Activated T-helper 9 cell treated with anti-CD3 and anti-CD28 coated beads, Interleukin-2, amount 50 U/mL, for 16 hours (primary cell): ENCODE measurements at places on chromosomes 16 and 17.

GRCh38 chr17:62219221-62219899 lies 154.3 kb upstream of the MED13 start:
- DNase-seq = no peak

GRCh38 chr16:1153480-1154160 lies 714 bp downstream of the CACNA1H start:
- no peak for DNase-seq

DNA sequence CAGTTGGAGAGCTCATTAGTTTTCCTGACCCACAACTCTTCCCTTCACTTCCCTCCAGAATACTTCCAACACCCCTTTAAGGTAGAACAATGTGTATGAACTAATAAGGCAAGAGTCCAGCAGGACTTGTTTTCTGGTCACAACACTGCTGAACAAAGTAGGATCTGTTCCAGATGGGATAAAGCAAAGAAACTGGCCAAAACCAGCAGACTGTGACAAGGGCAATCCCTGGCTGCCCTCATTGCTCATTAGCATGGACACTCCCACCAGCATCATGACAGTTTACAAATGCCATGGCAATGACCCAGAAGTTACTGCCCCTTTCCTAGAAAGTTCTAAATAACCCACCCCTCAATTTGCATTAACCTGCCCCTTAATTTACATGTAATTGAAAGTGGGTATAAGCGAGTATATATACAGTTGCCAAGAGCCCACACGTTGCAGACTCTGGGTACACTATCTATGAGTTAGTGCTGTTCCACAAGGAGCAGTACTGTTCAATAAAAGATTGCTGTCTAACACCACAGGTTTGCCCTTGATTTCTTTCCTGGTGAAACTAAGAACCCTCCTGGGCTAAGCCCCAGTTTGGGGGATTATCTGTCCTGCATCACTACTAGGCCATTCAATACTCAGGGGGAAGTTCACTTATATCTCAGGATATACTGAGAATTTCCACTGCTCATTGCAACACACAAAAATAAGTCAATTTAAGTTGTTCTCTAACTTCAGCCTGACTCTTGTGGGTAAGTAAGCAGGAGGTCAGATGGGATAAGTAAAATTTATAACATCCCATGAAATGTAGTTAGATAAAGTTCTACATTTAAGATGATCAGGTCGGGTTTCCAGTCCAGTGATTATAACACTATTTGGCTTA lies 82.3 kb downstream of the SSH2 start:
- DNase-seq = no peak

DNA sequence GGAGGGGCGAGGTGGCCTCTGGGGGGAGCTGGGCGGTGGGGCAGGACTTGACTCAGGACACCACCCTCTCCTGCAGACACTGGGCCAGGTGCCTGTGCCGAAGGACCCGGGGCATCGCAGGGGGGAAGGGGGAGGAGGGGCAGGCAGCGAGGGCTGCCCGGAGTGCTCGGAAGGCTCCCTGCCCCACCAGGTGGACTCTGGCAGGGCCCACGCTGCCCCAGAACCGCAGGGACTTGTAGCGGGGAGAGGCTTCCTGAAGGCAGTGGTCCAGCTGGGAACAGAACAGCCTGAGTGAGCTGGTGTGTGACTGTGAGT lies 4.4 kb upstream of the HCRT start:
- DNase-seq = no peak

GRCh38 chr17:61423967-61424649 lies 24.5 kb downstream of the TBX2 start:
- no peak for DNase-seq

GRCh38 chr17:35947156-35947585 lies 3.7 kb upstream of the LYZL6 start:
- DNase-seq = peak; percentile 15

DNA sequence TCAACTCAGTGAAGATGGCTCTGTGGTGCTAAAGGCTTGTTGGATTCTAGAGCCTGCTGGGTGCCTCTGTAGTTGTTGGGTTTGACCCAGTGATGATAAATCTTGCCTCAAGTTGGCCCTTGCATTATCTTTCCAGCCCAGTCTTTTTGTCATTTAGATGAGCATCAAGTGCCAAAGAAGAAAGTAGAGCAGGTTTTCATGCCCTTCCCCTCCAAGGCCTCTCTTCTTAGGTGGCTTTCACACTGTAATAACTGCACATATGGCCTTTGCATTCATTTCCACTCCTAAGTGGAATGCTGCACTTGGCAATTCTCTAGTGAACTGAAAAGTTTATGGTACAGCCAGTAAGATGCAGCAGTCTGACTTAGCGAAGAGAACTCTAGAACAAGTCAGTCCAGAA lies 165.1 kb downstream of the PHKB start:
- DNase-seq = no peak

GRCh38 chr17:62140836-62141235 lies 75.8 kb upstream of the MED13 start:
- no peak for DNase-seq

DNA sequence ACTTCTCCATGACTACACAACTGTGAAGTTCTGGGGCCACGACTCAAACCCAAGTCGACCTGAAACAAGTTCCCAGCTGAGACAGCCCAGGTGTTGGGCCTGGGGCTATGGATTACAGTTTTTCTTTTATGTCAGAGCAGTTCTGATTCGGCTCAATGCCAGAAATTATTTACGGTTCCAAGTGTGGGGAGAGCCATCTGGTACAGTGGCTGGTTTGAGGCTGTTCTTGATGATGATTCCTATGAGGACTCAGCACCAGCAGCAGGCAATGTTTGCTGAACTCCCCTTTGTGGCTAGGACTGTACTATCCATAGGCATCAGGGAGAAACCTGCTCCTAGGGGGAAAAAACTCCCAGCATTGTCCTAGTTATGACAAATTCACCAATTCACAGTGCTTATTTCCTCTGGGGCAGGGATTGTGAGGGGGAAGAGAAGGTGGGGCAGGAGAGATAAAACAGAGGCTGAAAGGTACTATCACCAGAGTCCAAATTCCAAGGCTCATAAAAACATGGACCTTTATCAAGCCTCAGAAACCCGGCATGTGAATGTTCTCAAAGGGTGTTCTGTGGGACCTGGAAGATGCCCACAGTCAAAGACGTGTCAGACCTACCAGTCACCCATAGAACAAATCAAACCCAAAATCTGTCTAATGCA lies 18.2 kb upstream of the CMTM4 start:
- DNase-seq = no peak

- no peak for DNase-seq
These were observed 33.8 kb upstream of the RBFOX3 start for GRCh38 chr17:79644617-79645016.

DNA sequence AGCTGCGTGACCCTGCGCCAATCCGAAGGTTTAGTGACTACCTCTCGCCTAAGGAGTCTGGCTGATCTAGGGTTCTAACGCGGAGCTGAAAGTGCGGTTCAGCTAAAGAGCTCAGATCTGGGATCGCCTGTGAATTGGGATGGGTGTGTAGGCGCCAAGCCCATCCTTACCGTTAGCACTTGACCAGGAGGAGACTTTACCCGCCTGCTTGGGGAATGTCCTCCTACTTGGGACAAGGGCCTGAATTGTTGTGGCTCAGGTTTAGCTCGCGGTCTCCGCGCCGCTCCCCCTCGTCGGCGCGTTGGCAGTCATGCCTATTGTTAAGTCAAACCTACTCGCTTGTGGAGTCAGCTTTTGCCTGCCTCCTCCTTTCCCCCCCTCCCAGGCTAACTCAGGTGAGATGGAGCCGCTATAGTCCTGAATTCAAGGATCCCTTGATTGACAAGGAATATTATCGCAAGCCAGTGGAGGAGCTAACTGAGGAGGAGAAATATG lies 480 bp downstream of the MRPS7 start:
- DNase-seq = no peak

- DNase-seq = no peak
These were observed 18.0 kb downstream of the C17orf75 start for GRCh38 chr17:32323811-32324491.

DNA sequence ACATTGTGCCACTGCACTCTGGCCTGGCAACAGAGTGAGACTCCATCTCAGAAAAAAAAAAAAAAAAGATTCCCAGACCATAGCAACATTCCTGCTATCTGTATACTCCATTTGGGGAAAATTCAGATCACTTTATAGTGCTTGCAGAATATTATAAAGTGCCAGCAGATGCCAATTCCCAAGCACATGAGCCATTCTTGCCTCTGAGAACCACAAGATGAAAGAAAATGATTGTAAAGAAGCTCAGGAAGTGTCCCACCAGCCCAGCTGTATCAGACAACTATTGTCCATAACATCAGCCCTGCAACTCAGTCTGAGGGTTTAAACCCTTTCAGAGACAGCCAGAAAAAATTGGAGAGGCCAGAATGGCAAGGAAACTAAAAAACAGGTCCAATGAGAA lies 69.0 kb downstream of the HS3ST2 start:
- no peak for DNase-seq

DNA sequence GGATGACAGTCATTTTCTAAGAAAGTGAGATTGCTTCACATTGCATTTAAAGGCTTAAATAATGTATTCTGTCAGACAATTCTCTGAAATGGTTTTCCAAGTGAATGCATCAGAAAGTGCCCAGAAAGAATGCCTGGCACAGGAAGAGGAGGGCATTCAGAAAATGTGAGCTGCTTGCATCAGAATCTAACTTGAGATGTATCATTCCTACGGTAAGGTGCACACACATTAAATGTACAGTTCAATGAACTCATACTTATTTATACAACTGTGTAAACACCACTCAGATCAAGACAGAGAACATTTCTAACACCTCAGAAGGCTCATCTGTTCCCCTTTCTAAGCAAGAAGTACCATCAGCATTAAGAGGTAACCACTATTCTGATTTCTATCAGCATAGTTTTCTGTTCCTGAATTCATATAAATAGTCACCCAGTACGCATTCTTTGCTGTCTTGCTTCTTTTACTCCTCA lies 638.0 kb downstream of the MAF start:
- DNase-seq = no peak

GRCh38 chr16:16861546-16861945 lies 482.6 kb downstream of the NPIPA7 start:
- peak; percentile 16 for DNase-seq

DNA sequence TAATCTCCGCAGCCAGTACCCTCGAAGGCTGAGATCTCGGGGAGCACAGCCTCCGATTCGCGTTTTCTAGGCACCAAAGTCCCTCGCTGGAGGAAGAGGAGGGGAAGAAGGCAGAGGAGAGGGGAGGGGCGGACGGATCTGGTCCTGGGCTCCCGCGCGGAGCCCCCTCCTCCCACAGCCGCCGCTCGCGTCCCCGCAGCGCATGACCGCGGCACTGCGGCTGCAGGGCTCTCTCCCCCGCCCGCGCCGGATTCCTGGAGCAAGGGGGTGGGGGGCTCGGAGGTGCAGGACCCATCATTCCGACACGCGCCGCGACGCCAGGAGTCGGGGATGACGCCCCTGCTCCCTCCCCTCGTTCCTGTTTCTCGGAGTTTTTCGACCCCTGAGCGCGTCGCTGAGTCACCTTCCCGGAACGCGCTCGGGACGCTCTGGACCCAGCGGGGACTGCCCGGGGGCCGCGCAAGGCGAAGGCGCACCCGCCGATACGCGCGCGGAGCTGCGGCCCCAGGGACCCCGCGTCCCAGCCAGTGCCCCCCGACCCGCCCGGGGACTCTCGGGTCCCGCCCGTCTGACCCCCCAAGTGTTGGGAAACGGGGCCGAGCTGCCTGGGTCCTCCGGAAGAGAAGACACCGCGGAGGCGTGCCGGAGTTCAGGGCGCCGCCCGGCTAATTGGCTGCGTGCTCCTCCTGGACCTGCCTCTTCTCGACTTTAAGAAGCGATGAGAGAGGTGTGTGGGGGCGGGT lies 1.4 kb upstream of the SPHK1 start:
- DNase-seq = peak; percentile 47

DNA sequence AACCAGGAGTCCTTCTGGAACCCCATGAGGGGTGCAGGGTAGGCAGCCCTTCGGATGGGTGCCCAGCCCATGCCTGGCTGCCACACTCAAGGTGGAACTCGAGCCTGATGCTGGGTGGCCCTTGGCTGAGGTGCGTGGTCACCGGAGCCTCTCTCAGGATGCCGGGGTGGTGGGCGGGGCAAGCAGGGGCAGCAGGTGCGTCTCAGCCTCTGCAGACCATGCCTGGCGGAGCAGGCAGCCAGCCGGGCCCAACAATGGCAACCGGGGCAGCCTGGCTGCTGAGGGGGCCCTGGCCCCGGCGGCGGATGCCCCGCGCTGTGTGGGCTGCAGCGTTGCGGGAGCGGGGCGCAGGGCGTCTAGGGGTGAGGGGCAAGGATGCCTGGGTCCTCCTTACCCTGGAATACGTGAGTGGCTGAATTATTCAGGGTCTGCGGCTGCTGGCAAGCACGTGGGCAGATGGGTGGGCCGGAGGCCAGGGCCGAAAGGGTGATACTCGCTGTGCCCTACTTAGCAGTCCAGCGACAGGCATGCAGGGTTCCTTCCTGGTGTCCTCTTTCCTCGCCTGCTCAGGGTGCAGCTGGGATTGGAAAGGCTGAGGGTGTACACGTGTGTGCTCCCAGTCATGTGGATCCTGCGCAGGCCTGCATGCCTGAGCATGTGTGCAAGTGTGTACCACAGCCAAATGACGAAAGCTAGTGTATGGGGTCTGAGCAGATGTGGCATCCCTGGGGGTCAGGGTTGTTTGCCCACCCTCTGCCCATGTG lies 14.6 kb downstream of the MYO15A start:
- no peak for DNase-seq

GRCh38 chr16:68645494-68646388 lies 631 bp downstream of the CDH3 start:
- no peak for DNase-seq

DNA sequence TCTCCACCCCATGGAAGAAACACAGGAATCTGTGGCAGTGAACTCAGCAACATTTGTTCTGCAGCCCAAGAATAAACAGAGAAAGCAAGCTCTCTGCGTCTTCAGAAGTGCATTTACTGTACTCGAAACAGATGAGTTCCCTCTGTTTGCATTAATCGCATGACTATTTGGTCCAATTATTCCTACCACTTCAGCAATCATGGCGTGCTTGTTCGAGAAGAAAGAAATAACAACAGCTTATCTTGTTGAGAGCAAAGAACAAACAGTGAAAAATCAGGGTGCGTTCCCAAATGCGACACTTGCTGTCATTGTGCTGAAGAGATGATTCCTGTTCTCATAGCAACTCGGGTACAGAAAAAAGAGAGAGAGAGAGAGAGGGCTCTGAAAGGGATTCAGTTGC lies 445.3 kb upstream of the MAF start:
- DNase-seq = no peak

DNA sequence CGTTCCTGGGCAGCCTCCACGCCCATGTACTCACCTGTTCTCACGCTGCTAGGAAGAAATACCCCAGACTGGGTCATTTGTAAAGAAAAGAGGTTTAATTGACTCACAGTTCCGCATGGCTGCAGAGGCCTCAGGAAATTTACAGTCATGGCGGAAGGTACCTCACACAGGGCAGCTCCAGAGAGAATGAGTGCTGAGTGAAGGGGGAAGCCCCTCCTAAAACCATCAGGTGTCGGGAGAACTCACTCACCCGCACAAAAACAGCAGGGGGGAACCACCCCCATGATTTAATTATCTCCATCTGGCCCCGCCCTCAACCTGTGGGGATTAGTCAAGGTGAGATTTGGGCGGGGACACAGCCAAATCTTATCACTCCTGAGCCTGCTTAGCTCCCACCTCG lies 18.2 kb downstream of the RAB40C start:
- no peak for DNase-seq

GRCh38 chr17:71084838-71085237 lies 915.5 kb downstream of the KCNJ2 start:
- no peak for DNase-seq

- no peak for DNase-seq
These were observed 88.2 kb upstream of the FA2H start for GRCh38 chr16:74862743-74863244.
